ENCODE measurements at places on chromosomes 13 and 19. TPM values are rescaled to one million over a fixed set of nuclear protein-coding genes. Genes with fewer than 3 reads are reported as not detected.

The GSX1 gene
- total RNA-seq = not detected

DNA sequence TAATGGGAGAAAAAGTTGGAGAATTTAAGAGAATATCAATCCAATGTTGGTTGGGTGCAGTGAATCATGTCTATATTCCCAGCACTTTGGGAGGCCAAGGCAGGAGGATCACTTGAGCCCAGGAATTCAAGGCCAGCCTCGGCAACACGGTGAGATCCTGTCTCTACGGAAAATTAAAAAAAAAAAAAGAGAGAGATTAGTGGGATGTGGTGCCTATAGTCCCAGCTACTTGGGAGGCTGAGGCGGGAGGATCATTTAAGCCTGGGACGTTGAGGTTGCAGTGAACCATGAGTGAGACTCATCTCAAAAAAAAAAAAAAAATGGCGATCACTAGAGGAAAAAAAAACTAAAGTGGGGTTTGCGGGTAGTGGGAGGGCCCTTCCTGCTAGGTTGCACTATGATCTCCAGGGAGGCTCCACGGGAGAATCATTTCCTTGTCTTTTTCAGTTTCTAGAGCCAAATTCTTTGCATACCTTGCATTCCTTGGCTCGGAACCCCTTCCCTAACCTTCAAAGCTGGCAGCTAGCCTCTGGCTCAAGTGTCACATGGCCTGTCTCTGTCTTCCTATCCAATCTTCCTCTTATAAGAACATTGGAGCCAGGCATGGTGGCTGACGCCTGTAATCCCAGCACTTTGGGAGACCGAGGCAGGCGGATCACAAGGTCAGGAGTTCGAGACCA is 5.8 kb upstream of the ERCC2 start:
- no peak for DNase-seq

DNA sequence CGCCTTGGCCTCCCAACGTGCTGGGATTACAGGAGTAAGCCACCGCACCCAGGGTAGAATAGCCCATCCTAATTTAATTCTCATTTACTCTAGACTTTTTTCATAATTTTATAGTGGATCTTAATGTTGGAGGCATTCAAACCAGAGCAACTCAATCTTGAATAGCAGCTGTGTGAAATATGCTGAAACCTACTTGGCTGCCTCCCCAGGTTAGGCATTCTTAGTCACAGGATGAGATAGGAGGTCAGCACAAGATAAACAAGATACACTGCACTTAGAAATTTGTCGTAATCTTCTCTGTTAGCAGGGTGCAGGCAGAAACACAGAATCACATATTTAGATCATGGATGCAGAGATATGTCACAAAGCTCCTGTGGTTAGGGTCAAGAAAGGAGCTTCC is 2.7 kb upstream of the ZNF43 start:
- DNase-seq = no peak

The ZNF154 gene
- total RNA-seq = 1.1 TPM

DNA sequence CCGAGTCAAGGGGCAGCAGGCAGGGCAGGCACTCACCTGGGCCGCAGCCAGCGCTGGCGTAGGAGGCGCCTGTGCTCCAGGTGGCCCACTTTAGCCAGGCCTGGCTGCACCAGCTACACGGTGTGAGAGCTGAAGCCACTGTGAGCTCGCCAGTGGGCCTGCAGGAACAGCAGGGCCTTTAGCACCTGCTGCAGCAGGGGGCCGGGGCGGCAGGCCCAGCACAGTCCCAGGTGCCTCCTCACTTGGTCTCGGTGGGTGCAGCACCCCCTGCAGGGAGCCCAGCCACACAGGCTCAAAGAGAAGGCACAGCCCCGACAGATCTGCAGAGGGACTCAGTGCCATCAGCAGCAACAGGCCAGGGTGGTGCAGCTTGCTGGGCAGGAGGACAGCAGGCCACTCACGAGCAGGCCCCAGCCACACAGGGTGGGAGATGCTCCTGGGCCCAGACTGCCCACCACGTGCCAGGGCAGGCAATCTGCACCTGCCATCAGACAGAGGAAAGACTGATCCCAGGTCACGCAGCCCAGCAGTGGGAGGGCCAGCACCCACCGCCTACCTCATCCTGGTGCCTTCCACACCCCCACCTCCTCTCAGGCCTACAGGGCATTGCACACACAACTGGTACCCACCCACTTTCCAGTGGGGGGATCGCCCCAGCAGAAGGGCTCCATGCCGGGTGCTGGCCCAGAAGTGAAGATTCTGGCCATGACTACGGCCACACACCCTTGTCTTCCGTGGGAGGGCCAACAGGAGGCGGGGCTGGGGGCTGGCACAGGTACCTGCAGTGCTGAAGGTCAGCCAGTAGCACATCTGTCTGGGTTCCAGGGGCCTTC is 15.8 kb downstream of the ARHGAP33 start:
- no peak for DNase-seq

The PBX4 gene
- 9.6 TPM for total RNA-seq

- no peak for DNase-seq
These were observed 49.8 kb upstream of the GTF3A start for GRCh38 chr13:27374650-27375049.

GRCh38 chr19:2475702-2476450 is at the start of gene GADD45B:
TSS of gene GADD45B (plus strand) at chr19:2476127. CDS start at chr19:2476359, 232 bp downstream.
- peak; percentile 94 for DNase-seq

The ZNF546 gene
- total RNA-seq = 3.2 TPM

The LILRB1 gene
- total RNA-seq = 70.5 TPM

GRCh38 chr13:104510422-104510821 is 1444.2 kb upstream of the SLC10A2 start:
- DNase-seq = no peak

GRCh38 chr19:44684892-44685863 is 13.8 kb upstream of the CEACAM16 start:
- no peak for DNase-seq

GRCh38 chr19:17129377-17129776 is 53.8 kb downstream of the MYO9B start:
- DNase-seq = no peak

DNA sequence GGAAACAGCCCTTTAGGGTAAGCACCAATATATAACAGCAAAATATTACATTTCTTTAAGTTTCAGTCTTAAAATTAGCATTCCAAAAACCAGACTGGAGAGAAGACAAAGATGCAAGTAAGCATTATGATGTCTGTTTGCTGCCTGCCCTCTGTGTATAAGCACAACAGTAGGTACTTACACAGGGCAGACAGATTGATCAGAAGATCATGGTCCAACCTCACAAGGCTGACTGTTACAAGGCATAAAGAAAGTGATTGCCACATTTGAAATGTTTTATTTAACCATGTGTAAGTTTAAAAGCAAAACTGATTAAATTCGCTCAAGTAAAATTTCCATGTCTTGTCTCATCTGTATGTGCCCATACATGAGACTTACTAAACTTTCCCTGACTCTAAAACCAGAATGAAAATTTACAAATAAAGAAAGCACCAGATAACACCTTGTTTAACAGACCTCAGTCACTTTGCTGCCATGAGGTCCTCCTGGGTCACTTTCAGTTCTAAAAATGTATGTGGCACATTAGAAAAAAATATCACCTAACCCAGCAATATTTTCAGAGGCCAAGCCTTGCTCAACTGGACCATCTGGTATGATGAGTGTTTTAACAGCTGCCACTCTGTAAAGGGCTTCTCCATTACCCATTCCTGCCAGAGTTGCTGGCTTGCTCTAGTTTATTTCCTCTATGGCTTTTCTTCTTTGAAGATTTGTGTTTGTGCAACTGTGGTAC is 297.0 kb downstream of the RBM26 start:
- peak; percentile 16 for DNase-seq

DNA sequence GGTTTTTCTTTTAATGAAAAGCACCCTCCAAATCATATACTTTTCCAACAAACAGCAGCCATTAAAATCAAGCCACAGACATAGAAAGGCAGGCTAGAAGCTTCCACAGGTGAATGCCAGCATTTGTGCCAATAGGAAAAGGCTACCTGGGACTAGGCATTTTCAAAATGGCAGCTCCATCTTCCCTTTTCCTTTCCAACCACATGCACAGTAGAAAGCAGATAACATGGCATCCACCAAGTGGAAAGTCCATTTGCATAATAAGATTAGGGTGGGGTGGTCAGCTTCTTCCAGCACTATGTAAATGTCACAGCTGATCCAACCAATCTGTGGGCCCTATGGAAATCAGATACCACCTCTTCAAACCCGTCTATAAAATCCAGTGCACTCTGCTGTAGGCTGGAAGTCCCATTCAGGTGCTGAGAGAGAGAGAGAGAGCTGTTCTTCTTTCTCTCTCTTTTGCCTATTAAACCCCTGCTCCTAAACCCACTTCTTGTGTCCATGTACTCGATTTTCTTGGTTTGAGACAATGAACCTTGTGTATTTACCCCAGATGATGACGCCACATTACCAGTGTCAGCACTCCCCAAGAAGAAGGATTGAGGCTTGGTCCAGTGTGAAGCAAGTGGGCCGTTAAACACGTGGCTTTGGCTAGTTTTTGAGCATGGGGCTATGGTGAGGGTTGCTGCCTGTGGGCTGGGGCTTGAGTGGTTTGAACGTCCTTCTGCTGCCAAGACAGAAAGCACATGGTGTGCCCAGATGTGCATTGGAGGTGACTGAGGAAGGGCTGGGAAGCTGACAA is 24.2 kb upstream of the IGFL1 start:
- no peak for DNase-seq

DNA sequence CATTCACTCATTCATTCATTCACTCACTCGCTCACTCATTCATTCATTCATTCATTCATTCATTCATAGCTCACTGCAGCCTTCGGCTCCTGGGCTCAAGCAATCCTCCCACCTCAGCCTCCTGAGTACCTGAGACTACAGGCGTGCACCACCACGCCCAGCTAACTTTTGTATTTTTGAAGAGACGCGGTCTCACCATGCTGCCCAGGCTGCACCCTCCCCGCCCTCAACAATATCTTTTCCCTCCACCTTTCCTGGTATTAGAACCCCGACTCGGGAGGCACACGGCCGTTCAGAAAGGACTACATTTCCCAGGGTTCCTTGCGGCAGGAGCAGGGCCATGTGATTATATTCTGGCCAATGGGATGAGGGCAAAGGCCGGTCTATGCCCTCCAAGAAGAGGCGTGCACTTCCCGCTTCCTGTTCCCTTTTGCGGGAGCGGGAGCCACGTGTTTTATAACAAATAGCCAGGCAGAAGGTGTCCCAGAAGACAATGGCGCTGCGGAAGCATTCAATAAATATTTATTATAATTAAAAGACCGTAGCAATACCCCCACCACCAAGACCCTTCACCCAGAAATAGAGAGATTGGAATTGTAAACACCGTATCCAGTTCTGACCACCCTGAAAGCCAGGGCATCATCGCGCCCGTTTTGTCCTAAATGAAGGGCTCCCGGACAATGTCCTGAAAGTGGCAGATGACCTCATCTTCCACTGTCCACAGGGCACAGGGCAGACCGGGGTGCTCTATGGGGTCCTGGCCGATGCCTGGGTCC is 15.9 kb downstream of the TICAM1 start:
- DNase-seq = peak; percentile 48

GRCh38 chr13:113021391-113021790 is 52.4 kb downstream of the MCF2L start:
- no peak for DNase-seq

GRCh38 chr19:13058951-13059660 is 43.6 kb downstream of the LYL1 start:
- DNase-seq = no peak

The BAX gene
- 221 TPM for total RNA-seq

The ZNF699 gene
- 2.2 TPM for total RNA-seq

The CLDND2 gene
- 3.3 TPM for total RNA-seq

DNA sequence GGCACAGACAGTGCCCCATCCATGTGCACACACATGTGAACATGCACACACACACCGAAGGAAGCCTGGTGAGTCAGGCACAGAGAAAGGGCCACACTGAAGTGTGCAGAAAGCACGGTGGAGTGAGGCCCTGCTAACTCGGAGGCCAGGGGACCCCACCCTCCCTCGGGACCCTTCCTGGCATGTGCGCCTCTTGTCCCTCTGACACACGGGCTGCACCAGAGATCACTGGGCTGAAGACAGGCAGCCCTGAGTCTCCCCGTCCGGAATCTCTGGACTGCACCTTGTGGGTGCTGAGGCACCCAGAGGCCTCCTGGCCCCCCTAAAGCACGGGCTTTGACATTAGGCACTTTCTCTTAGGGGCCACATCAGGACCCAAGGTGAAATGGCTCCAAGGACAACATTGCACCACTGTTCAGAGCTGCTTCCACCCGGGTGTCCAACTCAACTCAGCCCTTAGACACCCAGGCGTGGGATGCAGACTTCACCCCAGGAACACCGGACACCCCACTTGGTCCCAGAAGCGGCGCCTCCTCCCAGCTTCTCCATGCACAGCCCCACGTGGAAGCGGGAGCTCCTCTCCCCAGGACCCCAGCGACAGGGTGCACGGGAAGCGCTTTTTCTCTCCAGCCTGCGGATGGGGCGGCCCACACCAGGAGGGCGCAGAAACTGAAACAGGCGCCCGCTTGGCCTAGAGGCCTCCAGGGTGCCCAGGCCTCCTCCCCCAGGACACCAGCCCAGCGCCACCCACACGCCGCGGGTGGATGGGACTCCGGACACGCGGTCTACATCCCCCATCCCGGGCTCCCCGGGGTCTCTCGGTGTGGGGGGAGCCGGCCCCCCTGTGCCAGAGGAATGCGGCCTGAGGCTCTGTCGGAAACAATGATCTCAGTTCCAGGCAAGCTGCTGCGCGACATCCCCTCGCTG is 90.2 kb downstream of the SPACA7 start:
- DNase-seq = no peak

The LILRB4 gene
- 26.0 TPM for total RNA-seq

- DNase-seq = no peak
These were observed 9.3 kb upstream of the ACP4 start for GRCh38 chr19:50780753-50781435.

- DNase-seq = no peak
These were observed 103.5 kb upstream of the SPRY2 start for GRCh38 chr13:80444240-80445015.

The KLC3 gene
- 0.33 TPM for total RNA-seq

DNA sequence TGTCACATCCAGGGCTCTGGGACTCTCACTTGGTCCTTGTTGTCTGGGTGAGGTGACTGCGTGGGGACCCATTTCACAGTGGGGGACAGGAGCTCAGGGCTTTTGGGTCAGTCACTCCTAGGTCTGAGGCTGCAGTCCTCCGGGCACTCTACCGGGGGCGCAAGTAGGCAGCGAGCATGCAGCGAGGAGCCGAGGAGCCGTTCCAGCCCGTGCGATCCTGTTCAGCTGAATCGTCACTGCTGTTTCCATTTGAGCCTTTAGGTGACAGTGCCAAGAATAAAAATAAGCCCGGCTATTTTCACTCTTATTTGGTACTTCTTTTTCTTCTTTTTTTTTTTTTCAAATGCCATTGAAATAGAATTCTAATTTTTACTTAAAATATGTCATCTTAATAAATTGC is 126.5 kb downstream of the ZNF536 start:
- DNase-seq = no peak

GRCh38 chr13:112648101-112648500 is 41.7 kb upstream of the ATP11A start:
- DNase-seq = no peak

Measured in GM12878 (cell line).